ENCODE measurements at places on chromosomes 7 and 10. TPM values are rescaled to one million over a fixed set of nuclear protein-coding genes. Genes with fewer than 3 reads are reported as not detected.

Gene LIPK
- not detected for polyA plus RNA-seq

GRCh38 chr7:47884675-47885074 is 63.6 kb downstream of the PKD1L1 start:
- DNase-seq, result no peak

- DNase-seq, result no peak
These were observed 2.4 kb upstream of the IRF5 start for GRCh38 chr7:128935342-128935730.

DNA sequence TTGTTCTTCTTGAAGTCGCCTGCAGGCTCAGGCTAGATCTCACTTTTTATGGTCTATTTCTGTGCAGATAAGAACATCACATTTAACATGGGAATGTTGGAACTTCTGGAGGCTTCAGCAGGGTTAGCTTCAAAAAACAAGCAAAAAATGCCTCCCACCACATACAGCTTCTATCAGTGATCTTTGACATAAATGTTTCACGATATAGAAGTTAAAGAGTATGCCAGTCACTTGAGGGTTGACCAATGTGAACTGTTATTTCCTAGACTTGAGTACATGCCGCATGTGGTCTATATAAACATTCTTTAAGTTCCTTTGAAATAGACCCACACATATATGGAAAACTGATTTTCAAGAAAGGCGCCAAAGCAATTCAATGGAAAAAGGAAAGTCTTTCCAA is 219.2 kb upstream of the KLF14 start:
- no peak for DNase-seq

Data from lung (tissue), 17 donors.